ENCODE measurements at places on chromosomes 1 and 21.

DNA sequence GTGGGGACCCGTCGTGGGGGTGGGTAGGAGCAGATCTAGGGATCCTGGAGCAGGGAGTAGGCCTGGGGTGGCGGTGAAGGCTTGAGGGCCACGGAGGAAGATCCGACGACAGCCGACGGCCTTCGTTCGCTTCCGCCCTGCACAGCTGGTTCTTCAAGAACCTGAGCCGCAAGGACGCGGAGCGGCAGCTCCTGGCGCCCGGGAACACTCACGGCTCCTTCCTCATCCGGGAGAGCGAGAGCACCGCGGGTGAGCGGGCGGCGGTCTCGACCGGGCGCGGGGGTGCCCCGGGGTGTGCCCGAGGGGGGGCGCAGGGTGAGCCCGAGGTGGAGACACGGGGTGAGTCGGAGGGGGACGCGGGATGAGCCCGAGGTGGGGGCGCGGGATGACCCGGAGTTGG lies 16.5 kb upstream of the HDAC1 start:
- no peak for DNase-seq

DNA sequence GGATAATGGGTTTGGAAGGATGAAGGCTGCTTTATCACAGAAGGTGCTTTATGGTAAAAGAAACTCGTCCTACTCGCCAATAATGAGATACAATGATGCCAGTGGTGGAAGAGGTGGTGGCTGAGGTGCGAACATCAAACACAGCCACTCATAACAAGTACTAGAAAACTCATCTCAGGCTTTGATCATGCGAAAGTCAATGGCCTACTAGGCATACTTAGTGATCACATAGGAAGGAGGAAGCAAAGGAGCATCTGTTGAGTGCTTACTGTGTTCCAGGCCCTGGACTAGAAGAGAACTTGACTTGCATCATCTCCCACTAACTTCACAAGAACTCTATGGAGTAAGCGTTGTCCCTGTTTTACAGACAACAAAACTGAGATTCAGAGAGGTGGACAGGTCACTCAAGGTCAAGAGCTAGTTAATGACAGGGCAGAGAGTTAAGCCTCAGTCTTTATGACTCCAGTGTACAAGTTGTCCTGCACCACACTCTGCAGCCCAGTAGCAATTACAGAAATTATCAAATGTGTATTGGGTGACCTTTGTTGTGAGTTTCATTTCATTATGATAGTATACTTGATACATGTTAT lies 33.6 kb downstream of the RUNX1 start:
- DNase-seq, result no peak

DNA sequence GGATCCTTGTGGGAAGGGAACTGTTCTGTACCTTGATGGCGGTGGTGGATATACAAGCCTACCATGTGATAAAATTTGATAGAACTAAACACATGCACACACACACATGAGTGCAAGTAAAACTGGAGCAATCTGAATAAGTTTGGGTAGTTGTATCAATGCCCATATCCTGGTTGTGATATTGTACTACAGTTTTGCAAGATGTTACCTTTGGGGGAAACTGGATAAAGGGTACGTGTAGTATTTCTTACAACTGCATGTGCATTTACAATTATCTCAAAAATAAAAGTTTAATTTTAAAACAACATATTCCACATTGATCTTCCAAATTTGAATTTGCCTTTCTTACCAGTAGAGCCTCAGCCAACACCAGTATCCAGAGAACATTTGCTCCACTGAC lies 99.6 kb downstream of the DTL start:
- DNase-seq, result no peak

GRCh38 chr1:147072482-147073432 lies 99.5 kb downstream of the PRKAB2 start:
- DNase-seq, result no peak

DNA sequence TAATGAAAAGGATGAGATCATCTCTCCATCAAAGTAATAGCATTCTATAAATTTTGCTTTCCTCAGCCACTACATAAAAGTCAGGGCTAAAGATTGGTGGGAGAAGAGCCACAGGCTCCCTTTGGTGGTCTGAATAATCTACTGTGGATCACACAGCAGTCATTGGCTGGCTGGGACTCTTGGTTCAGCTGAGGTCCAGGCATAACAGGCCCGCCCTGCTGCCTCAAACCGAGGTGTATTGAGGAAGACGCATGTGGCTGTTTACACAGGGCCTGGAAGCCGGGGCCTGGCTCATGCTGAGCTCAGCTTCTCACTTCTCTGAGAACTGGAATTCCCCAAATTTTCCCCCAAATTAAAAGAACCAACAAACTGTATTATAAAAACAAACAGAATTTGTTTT lies 139.2 kb downstream of the PTPRC start:
- no peak for DNase-seq

- no peak for DNase-seq
Measured at GRCh38 chr1:213852107-213852506, 135.7 kb upstream of the PROX1 start.

DNA sequence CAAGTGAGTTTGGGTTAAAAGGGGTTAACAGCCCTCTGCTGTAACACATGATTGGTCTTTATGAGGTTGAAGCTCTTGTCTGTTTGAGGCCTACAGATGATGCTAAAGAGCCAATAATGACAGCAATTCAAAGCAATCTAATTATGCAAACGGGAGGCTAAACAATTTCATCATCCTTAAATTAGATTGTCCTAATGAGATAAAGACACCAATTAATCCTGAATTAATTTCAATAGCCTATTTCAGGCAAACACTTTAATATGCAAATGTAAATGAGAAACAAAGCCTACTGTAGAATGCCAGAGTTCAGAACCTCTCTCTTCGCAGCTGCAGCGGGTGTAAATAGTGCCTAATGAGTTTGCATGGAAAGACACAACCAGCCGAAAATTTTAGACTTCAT lies 504.7 kb upstream of the PBX1 start:
- no peak for DNase-seq

DNA sequence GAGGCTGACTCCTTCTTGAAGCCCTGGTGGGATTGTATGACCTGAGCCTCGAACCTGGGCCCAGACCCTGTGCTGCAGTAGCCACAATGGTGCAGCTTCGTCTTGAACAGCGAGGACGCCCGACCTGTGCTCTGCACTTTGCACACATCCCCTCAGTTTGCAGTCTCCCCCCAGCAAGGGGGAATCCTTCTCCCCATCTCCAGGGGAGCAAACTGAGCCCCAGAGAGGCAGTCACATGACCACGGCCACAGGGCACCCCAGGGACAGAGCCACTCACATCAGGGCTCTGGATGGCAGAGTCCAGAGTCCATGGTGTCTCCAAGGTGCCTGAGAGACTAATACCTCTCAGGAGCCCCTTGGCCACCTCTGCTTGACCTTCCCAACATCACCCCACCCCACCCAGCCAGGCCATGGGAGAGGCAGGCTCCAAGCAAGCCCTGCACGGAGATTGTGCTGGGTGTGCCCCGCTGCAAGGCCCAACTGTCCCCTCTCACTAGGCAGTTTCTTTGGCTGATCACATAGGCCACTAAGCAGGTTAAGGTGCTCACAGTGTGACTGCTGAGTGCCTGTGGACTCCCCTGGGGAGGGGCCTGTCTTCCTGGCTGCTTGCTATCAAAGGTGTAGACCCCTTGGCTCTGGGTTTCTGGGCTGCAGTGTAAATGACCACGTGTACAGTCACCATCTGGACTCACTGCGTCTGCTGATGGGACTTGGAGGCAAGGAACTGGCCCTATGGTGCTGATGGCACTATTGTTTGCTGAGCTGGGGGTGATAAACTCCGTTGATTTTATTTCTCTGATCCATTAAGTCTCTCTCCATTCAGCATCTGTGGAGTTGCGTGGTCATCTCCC lies 398.1 kb downstream of the MATN1 start:
- DNase-seq, result no peak

DNA sequence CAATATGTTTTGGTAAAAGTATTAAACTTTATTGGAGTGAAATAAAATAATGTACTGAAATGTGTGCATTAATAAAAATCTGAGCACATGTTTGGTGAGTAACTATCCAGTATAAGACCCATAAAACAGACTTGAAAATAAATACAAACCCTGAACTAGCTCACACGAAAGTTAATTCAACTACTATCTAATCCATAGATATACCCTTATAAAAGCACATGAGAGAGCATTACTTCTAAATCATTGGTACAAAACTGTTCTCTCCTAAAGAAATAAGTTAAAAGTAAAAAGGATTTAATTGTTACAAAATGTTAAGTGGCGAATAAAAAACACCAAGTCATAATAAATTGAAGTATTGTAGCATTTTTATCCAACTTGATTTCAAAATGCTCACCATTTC lies 295.6 kb downstream of the PTPRC start:
- no peak for DNase-seq

- DNase-seq, result no peak
Measured at GRCh38 chr1:220791956-220792355, 5.2 kb downstream of the MTARC1 start.

DNA sequence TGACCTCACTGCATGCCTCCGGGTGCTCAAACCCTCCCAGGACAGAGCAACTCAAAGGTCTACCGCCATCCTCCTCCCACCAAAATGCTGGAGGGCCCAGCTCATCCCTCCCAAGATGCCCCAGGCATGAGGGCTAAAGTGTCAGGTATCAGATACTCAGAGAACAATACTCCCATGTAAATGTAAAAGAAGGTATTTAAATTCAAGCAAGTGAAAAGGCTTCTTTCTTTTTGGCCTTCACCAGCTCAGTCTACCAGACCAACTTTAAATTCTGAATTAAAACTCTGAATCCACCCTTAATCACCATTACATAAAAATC lies 3.0 kb downstream of the PARP1 start:
- no peak for DNase-seq
